Myometrial cell (primary cell): ENCODE measurements at places on chromosomes 7 and 10. TPM values are rescaled to one million over a fixed set of nuclear protein-coding genes. Genes with fewer than 3 reads are reported as not detected.

Gene CAMK1D
- total RNA-seq, result 0.58 and 1.2 TPM in 2 replicates

Gene RASA4B
- total RNA-seq, result 3.2 and 5.8 TPM in 2 replicates

Gene STAMBPL1
- total RNA-seq, result 30.8 and 60.8 TPM in 2 replicates

Gene DNAJC12
- total RNA-seq, result 1.1 and 6.1 TPM in 2 replicates

Gene DRGX
- total RNA-seq, result not detected in 2 replicates

Gene JCAD
- 1.2 and 1.8 TPM in 2 replicates for total RNA-seq

Gene ADIRF
- total RNA-seq, result 35.6 and 35.7 TPM in 2 replicates

Gene COL13A1
- total RNA-seq, result 21.3 and 23.1 TPM in 2 replicates
